ENCODE measurements at places on chromosomes 12 and 14.

- DNase-seq = no peak
These were observed 2.5 kb upstream of the RAP1B start for GRCh38 chr12:68608191-68608590.

DNA sequence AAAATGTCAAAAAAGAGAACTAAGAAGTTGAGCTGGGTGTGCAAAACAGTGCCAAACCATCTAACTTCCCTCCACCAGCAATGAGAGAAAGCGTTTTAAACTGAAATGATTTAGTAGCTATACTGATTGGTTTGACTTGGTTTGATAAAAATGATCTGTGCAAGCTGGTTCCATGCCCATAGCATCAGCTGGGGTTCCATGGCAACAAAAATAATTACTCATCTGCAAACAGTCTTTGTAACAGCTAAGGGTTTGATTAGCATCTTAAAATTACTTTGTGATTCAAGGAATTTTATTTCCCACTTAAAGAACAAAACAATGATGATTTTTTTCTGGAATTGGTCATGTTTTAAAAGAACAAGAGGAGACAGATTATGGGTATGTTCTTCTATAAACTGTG, 15.0 kb upstream of the BICD1 start:
- DNase-seq = no peak

- DNase-seq = peak; percentile 79
These were observed 378.7 kb downstream of the PRKD1 start for GRCh38 chr14:29548948-29549370.

DNA sequence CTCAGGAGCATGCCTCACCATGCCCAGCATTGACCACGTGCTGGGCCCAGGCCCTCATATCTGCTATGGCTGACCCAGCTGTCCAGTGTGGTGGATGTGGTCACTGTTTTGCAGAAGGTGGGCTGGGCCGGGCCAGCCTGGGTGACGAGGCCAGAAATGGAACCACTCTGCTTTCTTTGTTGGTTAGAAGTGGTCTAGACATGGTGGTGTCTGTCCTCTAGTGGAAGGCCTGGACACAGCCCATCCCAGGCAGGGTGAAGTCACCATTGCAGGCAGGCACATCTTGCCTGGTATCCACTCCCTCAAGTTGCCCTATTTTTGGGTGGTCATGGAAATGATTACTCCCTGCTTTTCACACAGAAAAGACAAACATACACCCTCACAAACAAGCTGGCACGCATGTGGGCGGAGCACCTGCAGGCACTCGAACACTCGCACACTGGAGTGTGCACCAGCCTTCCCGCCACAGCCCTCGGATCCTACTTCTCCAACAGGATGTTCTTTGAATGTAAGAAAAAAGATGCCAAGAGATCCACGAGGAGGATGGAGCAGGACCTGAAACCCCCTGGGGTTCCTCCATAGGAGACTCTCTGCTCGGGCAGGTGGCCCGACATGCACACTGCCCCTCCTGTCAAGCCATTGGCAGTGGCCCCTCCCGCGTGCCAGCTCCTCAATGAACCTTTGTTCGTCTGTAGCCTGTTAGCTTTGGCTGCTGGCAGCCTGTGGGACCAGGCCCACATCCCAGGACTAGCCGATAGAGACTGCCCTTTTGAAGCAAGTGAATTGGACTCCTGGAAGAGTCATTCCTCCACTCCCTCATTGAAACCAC, 38.4 kb downstream of the MLXIP start:
- DNase-seq = no peak

DNA sequence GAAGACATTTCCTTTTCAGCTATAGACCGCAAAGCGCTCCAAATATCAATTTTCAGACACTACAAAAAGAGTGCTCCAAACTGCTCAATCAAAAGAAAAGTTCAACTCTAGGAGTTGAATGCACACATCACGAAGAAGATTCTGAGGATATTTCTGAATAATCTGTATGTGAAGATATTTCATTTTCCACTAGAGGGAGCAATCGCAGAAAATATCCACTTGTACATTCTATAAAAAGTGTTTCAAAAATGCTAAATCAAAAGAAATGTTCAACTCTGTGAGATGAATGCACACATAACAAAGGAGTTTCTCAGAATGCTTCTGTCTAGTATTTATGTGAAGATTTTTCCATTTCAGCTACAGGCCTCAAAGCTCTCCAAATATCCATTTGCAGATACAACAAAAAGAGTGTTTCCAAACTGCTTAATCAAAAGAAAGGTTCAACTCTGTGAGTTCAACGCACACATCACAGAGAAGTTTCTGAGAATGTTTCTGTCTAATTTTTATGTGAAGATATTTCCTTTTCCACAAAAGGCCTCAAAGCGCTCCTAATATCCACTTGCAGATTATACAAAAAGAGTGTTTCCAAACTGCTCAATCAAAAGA, 643.8 kb upstream of the ALG10B start:
- DNase-seq = peak; percentile 17

- DNase-seq = no peak
These were observed 100.3 kb downstream of the SLCO1A2 start for GRCh38 chr12:21234395-21234794.

DNA sequence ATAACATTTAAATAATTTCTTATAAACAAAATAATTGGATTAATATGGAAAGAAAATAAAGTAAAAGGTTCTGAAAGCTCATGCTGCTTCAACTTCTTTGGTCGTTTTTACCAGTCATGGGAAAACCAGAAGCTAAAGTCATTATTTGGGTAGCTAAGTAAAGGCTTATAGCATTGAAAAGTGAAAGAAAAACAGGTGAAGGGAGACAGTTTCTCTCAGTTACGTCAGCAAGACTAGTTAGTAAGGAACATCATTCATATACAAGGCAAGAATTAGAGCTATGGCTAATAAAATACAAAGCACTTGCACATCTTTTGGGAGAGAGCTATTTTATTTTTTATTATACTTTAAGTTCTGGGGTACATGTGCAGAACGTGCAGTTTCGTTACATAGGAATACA, 170.3 kb upstream of the SYT10 start:
- no peak for DNase-seq

- no peak for DNase-seq
These were observed 341.0 kb upstream of the FKBP4 start for GRCh38 chr12:2453761-2454090.

GRCh38 chr14:50039734-50040400, 76.5 kb downstream of the VCPKMT start:
- peak; percentile 53 for DNase-seq

DNA sequence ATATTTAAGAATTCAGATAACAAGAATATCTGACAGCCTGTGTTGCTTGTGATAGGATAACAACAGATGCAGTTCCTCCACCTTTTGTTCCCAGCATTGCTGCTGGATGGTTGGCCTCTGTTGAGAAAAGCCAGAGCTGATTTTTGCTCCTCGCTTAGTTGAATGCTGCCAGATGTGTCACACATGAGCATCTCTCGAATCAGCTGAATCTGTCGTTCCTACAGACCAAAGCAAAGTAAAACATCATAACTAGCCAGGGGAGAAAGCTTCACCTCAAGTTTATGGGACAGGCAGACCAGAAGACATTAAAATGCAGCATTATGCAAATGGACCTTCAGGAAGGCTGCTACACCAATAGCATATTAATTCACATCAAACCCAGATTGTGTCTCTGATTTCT, 20.1 kb downstream of the RACGAP1 start:
- no peak for DNase-seq

GRCh38 chr12:3263939-3264922, 187.1 kb downstream of the TSPAN9 start:
- no peak for DNase-seq

DNA sequence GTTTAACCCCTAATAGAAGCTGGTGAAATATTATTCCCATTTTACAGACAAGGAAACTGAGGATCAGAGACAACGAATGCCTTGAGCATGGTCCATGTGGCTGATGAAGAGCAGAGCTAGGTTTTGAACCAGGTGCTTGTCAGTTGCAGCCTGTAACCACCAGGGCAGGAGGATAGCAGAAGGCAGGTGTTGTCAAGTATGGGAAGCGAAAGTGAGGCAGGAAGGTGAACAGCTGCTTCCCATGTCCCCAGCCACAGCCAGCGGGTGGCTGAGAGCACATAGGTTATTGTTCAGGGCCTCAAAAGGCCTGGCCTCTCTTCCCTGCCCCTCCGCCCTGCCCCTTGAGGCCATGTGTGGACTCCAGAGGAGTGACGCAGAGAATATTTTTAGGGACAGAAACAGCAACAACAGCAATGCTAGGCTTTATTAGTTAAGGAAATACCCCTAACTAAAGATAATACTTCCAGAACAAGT, 39.6 kb downstream of the IQSEC3 start:
- no peak for DNase-seq

GRCh38 chr12:86712425-86712843, 456.2 kb upstream of the MGAT4C start:
- peak; percentile 99 for DNase-seq

DNA sequence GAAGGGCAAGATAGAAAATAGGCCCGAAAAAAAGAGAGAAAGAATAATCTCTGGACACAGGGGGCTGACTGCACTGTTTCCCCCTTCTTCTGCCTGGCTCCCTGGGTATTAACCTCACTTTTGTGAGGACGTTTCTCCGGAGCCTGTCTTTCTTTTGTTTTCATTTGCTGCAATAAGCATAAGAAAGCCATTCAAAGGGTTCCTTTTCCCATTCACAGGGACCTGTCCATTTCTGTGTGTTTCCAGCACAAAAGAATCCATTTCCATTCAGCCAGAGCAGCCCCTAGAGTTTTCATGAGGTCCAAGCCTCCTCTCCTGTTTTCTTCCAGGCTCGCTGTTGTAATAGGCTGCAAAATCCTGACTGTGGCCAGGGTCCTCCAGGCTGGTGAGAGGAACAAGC, 16.8 kb downstream of the PLXNC1 start:
- DNase-seq = no peak

- peak; percentile 44 for DNase-seq
These were observed 21.9 kb downstream of the HIP1R start for GRCh38 chr12:122856999-122857671.

GRCh38 chr12:89846473-89847055, 137.9 kb upstream of the ATP2B1 start:
- DNase-seq = no peak

GRCh38 chr14:75141062-75141461, 14.2 kb upstream of the NEK9 start:
- DNase-seq = no peak

DNA sequence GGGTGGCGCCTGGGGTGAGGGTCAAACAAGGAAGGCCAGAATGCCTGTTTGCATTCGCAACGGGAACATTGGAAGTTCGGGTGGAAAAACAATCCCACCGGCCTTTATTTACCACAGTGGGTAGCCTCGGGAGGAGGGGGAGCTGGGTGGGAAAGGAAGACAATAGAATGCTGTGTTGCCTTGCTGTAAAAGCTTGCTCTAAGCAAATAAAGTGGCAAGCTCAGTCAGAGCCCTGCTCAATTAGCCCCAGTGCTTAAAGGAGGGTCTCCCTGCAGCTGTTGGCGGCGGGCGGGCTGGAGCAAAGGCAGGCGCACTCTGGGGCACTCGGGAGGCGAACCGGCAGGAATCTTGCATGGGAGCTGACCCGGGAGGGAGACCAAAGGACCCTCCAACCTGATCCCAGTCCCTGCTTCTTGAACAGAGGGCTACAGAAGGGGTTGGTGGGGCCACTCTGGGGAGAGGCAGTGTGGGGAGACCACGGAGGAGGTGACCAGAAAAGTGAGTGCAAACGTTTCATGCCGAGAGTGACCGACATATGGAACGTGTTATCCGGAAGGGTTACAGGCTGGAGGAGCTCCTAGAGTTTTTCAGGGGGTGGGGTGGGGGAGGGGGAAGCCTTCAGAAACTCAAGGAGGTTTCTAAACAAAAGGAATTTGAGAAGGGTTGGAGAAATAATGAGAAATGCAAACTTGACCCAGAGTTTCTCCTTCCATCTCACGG, 48.5 kb downstream of the NTF3 start:
- DNase-seq = no peak

DNA sequence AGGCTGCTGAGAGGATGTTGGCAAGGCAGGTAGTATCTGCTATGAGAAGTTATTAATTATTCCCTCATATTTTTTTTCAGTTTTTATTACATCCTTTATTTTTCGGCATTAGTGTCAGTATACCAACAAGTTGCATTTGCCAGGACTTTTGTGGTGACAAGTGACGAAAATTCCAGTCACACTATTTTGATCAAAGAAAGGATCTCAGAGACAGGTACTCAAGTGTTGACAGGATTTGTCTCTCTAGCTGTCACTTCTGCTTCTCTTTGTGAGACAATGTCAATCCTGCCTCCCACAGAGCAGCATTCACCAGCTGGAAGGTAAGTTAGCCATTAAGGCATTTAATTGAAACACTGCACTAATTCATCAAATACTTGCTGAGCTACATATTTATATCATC, 18.0 kb upstream of the IFNG start:
- DNase-seq = no peak

GRCh38 chr12:78865516-78865915, 942 bp downstream of the SYT1 start:
- DNase-seq = peak; percentile 19

- no peak for DNase-seq
These were observed 786.8 kb downstream of the TMTC2 start for GRCh38 chr12:83473408-83474095.

- peak; percentile 55 for DNase-seq
These were observed 55.7 kb downstream of the TRPV4 start for GRCh38 chr12:109777544-109777943.

GRCh38 chr14:35399083-35399937, 5.2 kb downstream of the NFKBIA start:
- peak; percentile 13 for DNase-seq

GRCh38 chr12:67354966-67355365, 85.8 kb downstream of the CAND1 start:
- peak; percentile 30 for DNase-seq

DNA sequence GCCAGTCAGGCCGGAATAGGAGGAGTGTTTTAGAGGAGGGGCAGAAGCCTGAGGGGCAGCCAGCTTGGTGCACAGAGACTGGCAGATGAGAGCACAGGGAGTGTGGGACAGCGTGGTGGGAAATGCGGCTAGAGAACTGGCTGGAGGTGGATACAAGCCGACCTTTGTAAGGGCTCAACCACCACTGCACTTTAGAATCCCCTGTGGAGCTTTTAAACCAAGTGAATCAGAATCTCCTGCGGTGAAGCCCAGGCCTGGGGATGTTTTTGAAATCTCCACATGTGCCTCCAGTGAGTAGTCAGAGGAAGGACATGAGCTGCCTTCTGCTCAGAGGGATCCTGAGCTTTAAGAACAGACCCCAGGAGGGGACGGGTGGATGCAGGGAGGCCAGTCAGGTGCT, 10.9 kb upstream of the PCED1B start:
- DNase-seq = no peak

- no peak for DNase-seq
These were observed 14.0 kb upstream of the KLRD1 start for GRCh38 chr12:10293570-10294227.

- peak; percentile 42 for DNase-seq
These were observed 284.4 kb upstream of the CRY1 start for GRCh38 chr12:107377596-107378385.

- no peak for DNase-seq
These were observed 10.5 kb downstream of the ZBTB1 start for GRCh38 chr14:64515053-64515452.

GRCh38 chr14:92578511-92578910, 64.9 kb downstream of the RIN3 start:
- peak; percentile 61 for DNase-seq

DNA sequence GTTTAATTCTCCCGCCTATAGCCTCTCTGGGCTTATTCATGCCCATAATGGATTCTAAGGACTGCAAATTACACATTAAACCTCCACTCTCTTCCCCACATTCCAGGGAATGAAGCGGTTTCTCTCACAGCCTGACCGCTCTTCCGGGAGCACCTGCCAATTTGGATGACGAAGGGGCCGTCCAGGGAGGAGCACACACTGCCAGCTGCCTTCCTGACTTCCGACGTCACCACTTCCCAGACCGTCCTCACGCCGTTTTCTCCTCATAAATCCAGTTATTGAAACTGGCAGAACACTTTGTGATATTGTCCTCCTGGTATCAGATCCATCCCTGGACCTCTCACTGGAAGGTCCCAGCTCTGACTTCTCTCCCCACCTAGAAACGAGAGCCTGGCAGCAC, 87.6 kb downstream of the GCH1 start:
- no peak for DNase-seq
